ENCODE measurements at places on chromosomes 6 and 20.

DNA sequence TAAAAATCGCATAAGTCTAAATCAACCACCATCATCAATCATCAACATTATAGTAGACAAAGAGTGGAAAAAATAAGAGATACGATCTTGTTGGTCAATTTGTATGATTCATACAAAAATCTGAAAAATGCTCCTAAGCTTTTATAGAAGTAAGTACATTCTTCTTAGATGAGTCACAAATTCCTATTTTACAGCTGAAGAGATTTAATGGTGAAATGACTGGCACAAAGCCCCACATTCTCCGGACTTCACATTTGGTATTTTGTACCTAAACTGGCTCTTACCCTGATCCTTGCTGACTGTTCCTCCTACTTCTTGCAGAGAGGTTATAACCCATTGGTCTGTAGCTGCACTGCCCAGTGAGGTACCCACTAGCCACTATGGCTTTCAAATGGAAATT is 29.9 kb upstream of the PREP start:
- DNase-seq, result no peak

DNA sequence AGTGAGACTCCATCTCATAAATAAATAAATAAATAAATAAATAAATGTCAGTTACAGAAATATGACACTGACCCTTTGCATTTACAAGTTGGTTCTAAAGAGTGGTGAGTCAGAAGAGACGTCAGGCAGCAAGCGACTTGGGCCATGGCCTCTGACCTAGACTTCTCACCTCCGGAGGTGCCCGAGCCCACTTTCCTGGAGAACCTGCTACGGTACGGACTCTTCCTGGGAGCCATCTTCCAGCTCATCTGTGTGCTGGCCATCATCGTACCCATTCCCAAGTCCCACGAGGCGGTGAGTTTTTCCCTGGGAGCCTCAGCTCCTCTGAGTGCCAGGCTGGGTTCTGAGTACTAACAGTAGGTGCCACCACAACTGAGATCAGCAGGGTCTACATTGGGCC is 11.7 kb downstream of the MANBAL start:
- no peak for DNase-seq

DNA sequence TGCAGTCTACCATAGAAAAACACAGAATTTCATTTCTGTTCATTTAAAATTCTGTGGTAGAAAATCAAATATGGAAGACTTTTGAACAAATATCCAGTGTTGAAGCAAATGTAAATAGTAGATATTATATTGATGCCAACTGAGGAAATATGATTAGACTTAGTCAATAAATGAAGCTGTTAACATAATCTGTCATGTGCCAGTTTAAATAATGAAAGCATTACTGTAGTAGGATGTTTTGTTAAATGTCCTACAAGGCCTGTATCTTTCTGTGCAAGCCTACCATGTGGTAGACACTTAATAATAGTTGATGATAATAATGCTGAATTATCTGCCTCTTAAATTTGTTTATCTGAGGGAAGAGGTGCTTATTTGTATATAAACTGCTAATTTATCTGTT is 55.9 kb downstream of the CBFA2T2 start:
- DNase-seq, result no peak

- DNase-seq, result no peak
Observed at GRCh38 chr6:65706436-65706835, 590 bp downstream of the EYS start.

DNA sequence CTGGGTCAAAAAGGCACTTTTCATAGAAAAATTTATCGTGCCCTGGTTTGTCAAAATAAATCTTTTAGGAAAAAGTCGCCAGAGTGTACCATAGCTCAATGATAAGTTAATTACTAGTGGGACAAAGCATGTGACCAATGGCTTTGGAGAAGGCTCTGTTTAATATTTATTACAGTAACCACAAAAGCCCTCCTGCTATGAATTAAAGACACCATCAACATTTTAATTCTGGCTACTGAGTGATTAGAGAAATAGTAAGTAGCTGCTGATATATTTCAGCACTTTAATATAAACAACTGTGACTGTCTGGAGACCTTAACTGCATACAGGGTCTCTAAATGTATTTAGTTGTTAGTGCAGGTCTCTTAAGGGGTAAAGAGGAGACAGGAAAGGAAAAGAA is 38.3 kb downstream of the KIF13A start:
- no peak for DNase-seq

GRCh38 chr6:36050305-36050704 is 22.7 kb downstream of the MAPK14 start:
- no peak for DNase-seq

GRCh38 chr20:46139266-46139889 is 21.3 kb downstream of the CD40 start:
- DNase-seq, result no peak

DNA sequence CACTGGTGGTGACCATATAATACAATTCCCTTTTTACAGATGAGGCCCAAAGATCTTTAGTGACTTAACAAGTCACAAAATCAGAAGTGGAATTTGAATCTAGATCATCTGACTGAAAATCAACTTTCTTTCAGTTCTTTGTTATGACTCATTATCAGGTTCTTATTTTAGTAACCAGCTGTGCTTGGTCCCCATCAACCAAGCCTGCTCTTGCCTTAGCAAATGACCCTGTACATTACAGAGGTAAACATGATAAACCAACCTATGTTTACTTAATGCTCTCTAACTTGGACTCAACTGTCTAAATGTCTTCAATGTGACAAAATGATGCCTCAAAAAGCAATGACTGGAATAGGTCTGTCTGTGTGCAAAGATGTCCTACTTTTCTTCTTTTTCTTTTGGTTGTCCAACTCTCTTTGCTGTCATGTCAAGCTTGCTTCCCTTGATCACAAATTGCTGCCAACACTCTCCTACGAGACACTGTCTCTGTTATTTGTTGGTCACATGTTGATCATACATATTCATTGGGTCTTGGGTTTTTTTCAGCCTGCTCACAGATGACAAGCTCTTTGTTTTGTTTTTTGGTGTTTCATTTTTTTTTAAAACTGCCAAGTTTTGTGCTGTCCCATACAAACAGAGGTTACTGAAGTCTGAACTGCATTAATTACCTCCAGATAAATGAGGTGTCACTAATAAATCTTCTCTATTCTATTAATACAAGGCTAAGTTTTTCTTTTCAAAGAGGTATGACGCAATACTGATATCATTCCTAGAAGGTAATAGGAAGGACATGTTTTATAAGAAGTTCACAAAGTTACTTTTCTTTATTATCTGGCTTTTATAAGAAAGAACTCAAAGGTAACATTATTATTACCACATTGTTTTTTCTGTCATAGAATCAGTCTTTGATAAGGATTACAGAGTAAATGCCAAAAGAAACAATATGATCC is 62.2 kb upstream of the PLN start:
- no peak for DNase-seq

GRCh38 chr20:54040531-54040930 is 29.9 kb downstream of the BCAS1 start:
- DNase-seq, result no peak

DNA sequence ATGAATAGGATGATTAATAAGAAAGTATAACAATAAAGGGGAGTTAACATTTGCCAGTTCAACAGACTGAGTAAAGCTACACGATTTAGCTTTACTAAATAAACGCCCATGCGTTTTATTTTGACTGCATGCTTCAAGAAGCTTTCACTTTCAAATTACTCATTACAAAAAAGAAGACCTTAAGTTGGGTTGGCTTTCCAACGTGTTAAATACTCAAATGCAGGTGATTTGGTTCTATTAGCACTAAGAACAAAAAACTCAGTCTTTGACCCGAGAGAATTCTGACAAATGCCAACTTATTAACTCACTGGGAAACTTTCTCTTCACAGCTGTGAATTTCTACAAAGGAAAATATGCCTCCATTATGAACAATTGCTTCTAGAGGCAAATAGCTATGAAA is 24.8 kb downstream of the RNF146 start:
- no peak for DNase-seq

- DNase-seq, result no peak
Observed at GRCh38 chr20:44234566-44235317, 12.4 kb upstream of the GDAP1L1 start.

- DNase-seq, result peak; percentile 56
Observed at GRCh38 chr20:51372176-51372803, 170.2 kb downstream of the NFATC2 start.

- peak; percentile 22 for DNase-seq
Observed at GRCh38 chr20:17992224-17992637, 23.4 kb downstream of the MGME1 start.

- no peak for DNase-seq
Observed at GRCh38 chr6:106918115-106918514, 56.4 kb downstream of the CD24 start.

GRCh38 chr6:21589352-21590345 is 3.9 kb upstream of the SOX4 start:
- peak; percentile 83 for DNase-seq

- DNase-seq, result no peak
Observed at GRCh38 chr6:167402195-167402686, 77.4 kb downstream of the TTLL2 start.

GRCh38 chr20:37329481-37330165 is 16.3 kb upstream of the SRC start:
- no peak for DNase-seq

DNA sequence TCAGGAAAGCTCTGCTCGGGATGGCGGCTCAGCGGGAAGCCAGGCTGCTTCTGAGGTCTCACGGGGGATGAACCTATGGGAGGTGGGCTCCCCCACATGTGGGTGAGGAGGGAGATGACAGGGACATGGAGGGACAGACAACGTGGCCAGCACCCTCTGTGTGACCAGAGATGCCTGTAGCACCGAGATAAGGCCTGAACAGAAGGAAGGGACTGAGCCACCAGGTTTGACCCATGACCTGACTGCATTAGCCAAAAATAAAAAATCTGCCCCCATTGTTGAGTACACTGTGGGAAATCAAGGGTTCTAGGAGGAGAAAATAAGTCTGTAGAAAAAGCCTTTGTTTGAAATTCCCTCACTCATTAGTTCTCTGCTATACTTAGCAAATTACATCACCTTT is 105.7 kb downstream of the RNASET2 start:
- DNase-seq, result no peak

DNA sequence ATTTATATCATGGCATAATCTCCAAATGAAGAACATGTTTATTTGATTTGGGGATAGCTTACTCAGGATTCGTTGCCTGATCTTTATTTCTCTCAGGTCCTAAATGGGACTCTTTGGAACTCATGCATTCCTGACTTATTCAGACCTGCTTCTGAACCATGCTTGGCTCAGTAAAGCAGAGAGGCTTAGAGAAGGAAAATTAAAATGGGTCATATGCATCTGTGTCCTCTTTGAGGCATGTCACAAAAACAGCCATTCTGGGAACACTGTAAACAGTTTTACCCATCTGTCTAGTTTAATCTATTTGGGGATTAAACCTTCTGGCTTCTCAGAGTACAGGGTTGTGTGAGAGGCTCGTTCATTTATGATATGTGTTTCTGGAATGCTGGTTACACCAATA is 1017.3 kb downstream of the KIF16B start:
- DNase-seq, result no peak

DNA sequence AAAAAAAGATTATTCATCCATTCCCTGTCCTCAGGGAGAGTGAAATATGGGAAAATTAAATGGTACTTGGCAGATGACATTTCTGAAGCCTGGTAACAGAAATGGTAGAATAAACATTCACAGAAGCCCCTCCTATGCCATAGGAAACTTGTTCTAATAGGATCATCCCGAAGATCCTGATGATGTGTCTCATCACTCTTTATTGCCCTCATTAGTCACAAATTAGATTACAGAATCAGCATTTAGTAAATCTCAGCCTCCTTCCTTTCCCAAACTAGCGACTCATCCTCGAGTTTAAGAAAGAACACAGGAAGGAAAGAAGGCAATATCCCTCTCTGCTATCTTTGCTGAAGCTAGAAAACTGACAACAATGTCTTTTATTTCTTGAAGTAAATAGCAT is 154.4 kb downstream of the TMEM200A start:
- DNase-seq, result no peak

GRCh38 chr6:72245565-72245964 is 359.2 kb downstream of the RIMS1 start:
- DNase-seq, result no peak

DNA sequence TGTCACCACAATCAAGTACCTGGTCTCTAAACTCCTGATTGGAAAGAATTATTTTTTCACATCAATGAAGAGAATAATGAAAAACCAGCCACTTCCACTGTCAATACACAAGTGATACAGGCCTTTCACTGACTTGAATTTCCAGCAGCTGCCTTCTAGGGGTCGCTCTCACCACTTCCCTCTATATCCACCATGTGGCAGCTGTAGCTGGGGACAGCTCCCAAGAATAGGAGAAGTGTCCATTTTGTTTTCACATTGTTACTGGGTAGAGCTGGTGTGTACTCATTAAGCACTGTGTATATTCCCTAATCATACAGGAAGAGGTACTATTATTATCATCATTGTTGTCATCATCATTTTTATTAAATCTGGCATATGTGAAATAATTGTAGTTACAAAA is 438.4 kb upstream of the SPTLC3 start:
- no peak for DNase-seq

DNA sequence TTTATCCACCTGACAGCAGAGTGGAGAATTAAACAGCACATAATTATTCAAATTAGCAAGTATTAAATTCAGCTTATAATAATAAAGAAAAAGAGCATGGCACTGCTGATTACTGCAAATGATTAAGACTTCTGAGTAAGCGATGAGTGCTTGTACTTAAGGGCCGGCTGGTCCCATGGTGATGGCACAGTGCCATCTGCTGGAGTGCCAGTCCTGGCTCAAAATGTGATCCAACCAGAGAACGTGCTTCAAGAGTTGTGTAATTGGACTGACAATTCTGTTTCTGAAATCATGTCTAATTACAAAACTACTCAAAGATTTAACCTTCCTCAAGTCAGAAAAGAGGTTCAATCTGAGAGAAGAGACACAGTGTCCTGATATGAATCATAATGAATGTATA is 181.6 kb upstream of the RGS17 start:
- no peak for DNase-seq

GRCh38 chr6:7241709-7242645 is 71.0 kb downstream of the SSR1 start:
- DNase-seq, result no peak

GRCh38 chr6:98832284-98833056 is 1.9 kb upstream of the POU3F2 start:
- DNase-seq, result no peak

DNA sequence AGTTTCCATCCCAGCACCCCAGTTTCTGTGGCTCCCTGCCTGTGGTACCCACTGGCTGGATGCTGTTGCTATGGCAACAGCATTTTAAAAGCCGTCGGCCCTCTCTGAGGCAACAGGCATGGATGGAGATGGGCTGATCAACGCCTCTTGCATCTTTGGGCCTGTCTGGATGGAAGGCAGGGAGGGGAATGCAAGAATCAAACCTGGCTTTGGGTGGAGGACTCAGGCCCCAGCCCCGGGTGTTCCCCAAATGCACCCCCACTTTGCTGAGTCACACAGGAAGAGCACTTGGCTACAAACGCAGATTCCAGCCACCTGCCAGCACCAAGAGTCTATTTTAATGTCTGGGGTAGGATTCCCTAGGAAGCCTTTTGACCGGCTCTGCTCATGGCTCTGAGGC is 45.7 kb upstream of the TGM2 start:
- no peak for DNase-seq

DNA sequence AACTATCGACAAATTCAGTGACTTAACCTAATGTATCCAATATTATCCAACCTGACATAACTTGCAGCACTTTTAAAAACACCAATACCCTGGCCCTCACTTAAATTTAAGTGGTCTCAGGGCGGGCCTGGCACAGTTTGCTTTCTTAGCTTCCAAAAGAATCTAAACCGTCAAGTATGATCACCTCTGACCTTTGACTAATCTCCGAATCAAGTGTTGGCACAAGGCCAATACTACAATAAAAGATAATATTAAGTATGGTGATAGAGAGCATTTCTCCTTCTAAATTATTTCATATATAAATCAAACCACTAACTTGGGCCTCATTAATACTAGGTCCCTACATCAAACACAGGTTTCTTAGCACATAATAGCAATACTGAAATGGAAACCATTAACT is 153.0 kb downstream of the PTPRK start:
- no peak for DNase-seq
